ENCODE measurements at places on chromosomes 2 and 18.

- DNase-seq, result no peak
These were observed 8.2 kb downstream of the SERPINB7 start for GRCh38 chr18:63783394-63783793.

DNA sequence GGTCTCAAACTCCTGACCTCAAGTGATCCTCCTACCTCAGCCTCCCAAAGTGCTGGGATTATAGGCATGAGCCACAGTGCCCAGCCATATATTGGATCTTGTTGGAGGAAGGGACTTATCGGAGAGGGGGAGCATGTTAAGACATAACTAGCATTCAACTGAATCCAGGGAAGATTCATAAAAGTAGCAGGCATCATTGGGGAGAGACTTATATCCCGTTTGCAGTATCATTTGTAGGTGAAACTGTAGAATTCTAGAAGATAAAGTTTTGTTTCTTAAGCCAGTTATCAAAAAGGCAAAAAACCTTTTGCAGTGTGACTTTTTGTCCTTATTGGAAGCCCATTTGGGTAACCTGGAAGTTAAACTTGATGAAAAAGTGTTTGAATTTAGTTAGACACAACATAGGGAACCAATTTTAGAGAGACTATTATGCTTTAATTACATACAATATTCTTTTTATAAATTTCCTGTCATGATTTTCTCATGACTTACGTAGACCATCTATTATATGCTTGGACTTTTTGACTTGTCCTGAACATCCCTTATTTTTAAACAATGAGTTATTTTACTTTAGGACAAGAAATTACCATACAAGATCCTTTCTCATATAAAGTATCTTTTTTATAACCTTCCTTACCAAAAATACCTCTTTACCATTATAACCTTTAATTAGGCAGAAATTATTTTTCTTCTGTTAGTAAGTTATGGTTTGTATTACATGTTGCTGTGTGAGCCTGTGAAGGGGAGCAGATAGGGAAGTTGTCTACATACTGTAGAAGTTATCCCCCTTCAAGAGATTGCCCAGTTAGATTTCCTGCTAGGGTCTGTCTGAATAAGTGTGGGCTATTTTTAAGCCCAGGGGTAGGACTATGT lies 20.3 kb downstream of the RAB3GAP1 start:
- DNase-seq, result peak; percentile 45

- no peak for DNase-seq
These were observed 44.8 kb downstream of the RMP24 start for GRCh38 chr18:36017232-36017631.

DNA sequence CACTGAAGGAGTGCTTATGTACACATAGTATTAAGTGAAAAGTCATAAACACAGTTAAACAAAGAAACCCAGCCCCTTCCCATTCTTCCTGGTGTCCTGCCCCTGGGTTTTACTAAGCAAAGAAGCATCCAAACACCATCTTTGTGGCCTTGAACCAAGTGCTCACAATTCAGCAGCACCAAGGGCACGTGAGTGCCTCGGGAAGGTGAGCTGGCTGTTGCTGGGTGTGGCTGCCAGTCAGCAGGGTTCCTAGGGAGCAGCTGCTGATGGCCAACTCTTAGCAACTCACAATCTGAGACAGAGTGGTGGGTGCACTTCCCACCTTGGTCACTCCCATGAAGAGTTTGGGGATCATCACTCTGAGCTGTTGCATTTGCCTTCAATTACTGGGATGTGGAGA lies 97.7 kb upstream of the PGAP1 start:
- DNase-seq, result no peak

DNA sequence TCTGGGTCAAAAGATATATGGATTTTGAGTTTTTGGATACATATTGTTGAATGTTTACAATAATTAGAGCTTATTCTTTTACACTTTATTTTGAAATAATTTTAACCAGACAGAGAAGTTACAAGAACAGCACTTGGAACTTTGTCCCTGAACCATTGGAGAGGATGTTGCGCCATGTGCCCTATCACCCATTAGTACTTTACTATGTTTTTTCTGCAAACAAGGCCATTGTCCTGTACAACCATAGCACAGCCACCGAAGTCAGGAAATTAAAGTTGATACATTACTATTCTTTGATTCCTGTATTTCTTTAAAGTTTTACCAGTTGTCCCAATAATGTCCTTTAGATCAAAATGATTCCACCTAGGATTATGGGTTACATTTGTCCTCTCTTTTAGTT lies 188.8 kb downstream of the ACKR3 start:
- no peak for DNase-seq

DNA sequence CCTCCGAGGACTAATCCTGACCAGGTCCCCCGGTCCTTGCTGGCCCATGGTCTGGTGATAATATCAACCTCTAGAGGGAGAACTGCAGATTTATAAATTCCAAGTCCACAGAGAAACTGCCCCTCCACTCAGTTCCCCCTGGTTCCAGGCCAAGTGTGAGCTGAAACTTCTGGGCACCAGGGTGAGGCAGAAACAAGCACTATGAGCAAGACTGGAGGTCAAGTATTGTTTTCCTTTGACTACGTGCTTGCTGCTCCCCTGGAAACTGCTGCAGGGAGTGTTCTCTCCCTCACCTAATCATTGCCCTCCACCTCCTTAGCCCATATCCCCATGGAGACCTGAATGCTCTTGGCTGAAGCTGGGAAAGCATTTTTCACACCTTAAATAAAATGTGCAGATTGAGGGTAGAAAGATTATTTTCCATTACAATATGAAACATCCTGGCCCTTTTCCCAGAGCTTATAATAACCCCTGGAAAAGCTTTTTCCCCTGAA lies 135.2 kb downstream of the RDH14 start:
- no peak for DNase-seq

GRCh38 chr2:54122939-54123338 lies 7.5 kb downstream of the ACYP2 start:
- peak; percentile 82 for DNase-seq

DNA sequence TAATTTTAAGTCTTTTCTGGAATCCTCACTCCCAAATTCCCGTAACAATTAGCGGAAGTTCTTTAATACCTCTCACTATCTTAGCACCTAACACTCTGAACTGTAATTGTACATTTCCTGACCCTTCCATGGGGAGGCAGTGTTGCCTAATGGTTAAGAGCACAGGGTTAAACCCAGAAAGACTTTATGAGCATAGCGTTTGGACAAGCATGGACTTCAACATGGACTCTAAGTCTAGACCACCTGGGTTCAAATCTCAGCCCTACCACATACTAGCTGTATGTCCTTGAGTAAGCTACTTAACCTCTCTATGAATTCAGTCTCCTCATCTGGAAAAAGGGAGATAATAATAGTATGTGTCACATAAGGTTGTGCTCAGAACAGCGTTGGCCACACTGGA lies 13.0 kb downstream of the ANTXR1 start:
- DNase-seq, result peak; percentile 56

DNA sequence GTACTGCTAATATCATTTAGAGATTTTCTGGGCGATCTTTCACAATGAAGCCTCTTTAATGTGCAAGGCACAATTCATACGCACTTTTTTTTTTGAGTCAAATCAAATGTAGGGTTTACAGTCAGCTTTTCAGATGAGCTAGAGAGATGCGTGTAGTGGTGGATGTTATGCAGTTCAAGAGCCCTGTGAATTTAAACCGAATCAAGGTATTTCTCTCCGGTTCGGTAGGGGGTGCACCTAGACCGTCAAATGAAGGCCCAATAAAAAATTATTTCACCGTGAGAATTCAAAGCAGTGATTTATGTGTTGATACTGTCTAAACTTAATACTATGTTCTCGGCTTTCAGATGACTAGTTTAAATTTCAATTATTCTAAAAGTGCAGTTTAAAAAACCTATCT lies 1.1 kb downstream of the PTH2R start:
- DNase-seq, result peak; percentile 32

GRCh38 chr2:72095364-72095763 lies 52.3 kb downstream of the CYP26B1 start:
- no peak for DNase-seq

- DNase-seq, result no peak
These were observed 122.8 kb upstream of the UXS1 start for GRCh38 chr2:106316915-106317314.

GRCh38 chr2:173288561-173288960 lies 66.1 kb upstream of the CDCA7 start:
- peak; percentile 86 for DNase-seq

DNA sequence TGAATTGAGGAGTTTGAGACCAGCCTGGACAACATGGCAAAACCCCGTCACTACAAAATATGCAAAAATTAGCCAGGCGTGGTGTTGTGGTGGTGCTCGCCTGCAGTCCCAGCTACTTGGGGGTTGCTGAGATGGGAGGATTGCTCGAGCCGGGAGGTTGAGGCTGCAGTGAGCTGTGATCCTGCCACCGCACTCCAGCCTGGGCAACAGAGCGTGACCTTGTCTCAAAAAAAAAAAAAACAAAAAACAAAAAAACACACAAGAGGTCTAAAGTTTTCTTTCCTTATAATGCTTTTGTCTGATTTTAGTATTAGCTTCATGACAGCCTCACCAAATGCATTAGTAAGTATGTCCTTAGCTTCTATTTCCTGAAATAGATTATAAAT lies 43.1 kb downstream of the VPS54 start:
- no peak for DNase-seq

- DNase-seq, result no peak
These were observed 117.2 kb downstream of the HNMT start for GRCh38 chr2:138081225-138082073.

GRCh38 chr2:189285349-189285748 lies 105.8 kb upstream of the COL5A2 start:
- peak; percentile 50 for DNase-seq

- DNase-seq, result peak; percentile 62
These were observed 100.3 kb downstream of the RAB3GAP1 start for GRCh38 chr2:135152361-135152760.

- no peak for DNase-seq
These were observed 362.5 kb upstream of the TNP1 start for GRCh38 chr2:217222309-217222910.

DNA sequence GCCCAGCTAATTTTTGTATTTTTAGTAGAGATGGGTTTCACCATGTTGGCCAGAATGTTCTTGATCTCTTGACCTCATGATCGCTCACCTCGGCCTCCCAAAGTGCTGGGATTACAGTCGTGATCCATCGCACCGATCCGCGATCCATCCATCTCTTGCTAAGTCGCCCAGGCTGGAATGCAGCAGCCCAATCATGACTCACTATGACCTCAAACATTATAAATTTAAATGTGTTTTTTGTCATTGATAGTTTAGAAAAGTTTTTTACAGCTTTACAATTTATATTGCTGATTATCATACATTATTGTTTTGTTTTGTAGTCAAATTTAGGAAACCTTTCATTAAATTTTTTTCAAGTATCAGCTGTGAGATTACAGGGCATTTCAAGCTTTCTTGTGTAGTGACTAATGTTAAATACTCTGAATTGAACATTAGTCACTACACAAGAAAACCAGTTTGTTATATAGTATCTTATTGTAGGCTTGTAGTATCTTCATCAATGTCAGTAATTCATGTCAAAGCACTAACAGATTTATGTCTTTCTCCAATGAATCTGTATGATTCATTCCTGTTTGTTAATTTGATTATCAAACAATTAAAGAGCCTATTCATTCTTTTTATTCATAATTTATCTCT lies 37.5 kb downstream of the NR4A2 start:
- DNase-seq, result peak; percentile 3

- DNase-seq, result no peak
These were observed 58.8 kb upstream of the B3GNT7 start for GRCh38 chr2:231336700-231337099.

DNA sequence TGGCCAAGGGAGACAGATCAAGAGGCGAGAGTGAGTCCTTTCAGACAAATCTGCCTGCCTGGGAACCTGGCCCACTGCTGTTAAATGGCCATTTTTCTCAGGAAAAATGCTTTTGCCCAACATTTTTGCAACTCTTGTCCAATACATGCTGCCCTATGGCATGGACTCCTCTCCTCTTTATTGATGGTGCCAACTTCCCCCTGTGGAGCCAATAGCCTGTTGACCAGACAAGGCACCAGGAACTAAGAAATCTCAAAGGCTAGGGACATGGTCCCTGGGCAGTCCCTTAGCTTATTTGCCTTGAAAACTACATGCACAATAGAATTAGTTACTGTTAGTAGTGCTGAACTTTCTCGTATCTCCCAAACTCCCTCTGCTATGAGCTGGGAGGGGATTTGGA lies 91.8 kb upstream of the ACVR1C start:
- no peak for DNase-seq

DNA sequence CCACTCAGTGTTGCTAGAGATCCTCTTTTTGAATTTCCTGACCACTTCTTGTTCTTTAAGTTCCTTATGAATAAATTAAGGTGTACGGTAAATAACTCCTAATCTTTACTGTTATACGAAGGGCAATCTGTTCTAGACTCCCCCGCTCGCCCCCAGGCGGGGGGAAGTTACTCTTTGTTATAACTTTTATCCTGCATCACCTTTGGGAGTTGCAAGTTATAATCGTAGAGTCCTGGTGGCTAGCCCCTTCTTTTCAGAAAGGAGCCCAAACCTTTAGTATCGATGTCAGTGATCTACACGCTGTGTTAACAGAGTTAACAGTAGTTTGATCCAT lies 652 bp downstream of the GCA start:
- DNase-seq, result no peak

Data from ELR (cell line).